Left renal pelvis (tissue), 4 donors: ENCODE measurements at places on chromosomes 12 and 14.

DNA sequence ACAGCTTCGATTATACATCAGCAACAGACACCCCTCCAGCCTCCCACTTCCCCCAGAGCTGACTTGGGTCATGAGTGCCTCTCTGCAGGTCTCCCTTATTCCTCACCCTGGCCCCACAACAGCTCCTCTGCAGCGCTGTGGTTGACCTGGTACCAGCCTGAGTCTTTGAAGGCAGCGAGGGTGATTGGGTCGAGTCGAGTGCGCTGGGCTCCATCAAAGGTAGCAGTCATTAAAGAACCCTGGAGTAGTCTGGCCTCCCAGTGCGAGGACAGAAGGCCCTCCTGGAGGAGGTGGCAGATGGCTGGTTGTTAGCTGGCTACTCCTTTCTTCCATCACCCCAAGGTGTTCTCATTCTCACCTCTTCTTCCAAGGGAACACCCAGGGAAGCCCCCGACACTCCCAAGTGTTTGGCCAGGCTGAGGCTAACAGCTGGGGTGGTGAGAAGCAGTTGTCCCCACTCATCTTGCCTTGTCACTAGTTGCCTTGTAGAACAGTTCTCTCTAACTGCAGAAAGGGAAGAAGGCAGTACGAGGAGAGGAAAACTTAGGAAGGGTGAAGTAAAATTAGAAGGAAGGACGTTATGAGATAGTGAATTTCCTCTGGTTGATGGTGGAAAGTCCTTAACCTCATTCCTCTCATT lies 2.7 kb downstream of the CIROP start:
- no peak for DNase-seq

- no peak for DNase-seq
These were observed 7.7 kb upstream of the PSMA6 start for GRCh38 chr14:35284506-35284905.

DNA sequence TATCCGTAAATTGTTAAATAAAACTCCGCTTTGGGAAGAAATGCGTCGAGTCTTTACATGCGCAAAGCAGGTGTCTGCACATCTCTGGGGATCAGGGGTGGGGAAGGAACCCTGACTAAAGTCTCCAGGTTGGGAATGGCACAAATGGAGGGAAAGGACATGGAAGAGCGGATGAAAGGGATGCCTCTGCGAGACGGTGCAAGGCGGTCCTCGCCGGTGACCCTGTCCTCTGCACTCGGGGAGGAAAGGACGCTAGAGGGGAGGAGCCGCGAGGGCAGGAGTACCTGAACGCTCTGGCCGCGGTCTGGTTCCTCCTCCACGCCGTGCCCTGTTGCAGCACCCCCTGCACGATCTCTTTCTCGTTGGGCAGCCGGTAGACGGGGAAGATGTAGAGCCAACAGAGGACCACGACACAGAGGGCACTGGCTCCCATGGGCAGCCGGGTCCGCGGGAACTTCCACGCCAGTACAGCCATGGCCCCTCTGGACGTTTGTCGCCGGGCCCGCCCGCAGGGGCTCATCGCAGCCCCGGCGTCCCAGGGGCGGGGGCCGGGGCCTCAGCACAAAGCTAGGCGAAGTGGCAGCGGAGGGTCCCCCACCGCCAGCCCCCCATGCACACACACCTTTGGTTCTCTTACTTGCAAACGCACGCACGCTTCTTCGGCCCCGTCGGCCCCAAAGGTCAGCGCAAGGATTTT lies 646 bp downstream of the ST8SIA1 start:
- DNase-seq = no peak

DNA sequence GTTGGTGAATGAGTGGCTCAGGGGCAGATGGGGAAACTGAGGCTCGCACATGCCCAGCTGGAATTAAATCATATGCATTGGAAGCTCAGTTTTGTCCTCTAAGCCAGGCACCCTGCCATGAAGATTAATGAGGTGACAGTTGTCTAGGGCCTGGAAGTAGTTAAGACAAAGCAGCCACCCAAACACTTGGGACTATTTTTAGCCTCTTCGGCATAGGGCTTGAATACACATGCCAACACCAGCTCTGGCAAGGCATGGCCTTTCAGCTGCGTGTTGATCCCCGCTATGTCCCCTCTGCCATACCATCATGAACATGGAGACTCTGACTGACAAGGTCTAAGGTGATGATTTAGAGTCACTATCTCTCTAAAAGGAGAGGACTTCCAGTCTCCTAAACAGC lies 250.2 kb downstream of the KSR2 start:
- no peak for DNase-seq

- peak; percentile 31 for DNase-seq
These were observed 202.8 kb downstream of the TTC8 start for GRCh38 chr14:89027097-89027740.

- DNase-seq = no peak
These were observed 611 bp downstream of the SARNP start for GRCh38 chr12:55816881-55817344.

GRCh38 chr14:20802341-20803084 lies at the start of gene RNASE1:
RNASE1 (minus strand) TSS chr14:20802844; CDS start chr14:20802068, 776 bp downstream.
- DNase-seq = no peak

DNA sequence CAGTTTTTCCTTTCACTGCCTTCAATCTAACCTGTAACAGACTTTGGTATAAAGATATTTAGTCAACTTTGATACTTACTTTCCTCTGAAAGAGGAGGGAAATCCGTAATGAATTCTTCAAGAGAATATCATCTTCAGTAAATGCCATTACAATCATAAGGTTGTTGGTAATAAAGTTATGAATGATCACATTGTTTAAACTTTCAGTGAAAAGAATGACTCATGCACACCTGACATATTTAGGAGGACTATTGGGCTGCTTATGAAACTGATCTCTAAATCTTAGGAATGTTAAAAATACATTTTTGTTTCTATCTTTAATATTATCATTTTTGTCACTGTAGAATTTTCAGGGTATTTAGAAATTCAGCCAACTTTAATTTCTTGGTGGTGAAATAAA lies 474.7 kb downstream of the SLC16A7 start:
- DNase-seq = no peak

- peak; percentile 56 for DNase-seq
These were observed 47.2 kb upstream of the PLXNC1 start for GRCh38 chr12:94100990-94101737.

- DNase-seq = no peak
These were observed 36.5 kb downstream of the UBE3B start for GRCh38 chr12:109513977-109514376.

GRCh38 chr14:77100961-77101360 lies 2.9 kb downstream of the CIPC start:
- no peak for DNase-seq
